HuH-7.5 (cell line): ENCODE measurements at places on chromosomes 3 and 15.

- DNase-seq, result no peak
These were observed 149.0 kb downstream of the NEK10 start for GRCh38 chr3:27220166-27220565.

DNA sequence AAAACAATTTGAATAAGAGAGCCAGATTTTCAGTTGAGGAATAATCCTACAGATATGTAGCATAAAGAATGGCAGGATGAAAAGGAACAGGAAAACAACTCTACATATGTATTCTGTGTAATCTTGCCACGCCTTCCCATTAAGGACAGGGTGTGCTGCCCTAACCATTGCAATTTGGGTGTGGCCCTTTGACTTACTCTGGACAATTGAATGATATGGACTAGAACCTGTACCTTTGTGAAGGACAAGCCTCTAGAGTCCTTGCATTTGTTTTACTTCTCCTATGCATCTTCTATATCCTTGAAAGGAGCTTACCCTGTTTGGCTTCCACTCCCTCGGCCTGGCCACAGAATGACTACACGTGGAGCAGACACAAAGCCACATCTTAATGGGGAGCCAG, 1261.6 kb upstream of the GBE1 start:
- DNase-seq, result no peak

- DNase-seq, result no peak
These were observed 510.8 kb downstream of the GABRG3 start for GRCh38 chr15:27481768-27482167.

GRCh38 chr3:49929291-49930167, at the start of gene MON1A:
MON1A (minus strand) TSS chr3:49929811; CDS start chr3:49913346, 16,465 bp downstream.
- DNase-seq, result peak; percentile 73

DNA sequence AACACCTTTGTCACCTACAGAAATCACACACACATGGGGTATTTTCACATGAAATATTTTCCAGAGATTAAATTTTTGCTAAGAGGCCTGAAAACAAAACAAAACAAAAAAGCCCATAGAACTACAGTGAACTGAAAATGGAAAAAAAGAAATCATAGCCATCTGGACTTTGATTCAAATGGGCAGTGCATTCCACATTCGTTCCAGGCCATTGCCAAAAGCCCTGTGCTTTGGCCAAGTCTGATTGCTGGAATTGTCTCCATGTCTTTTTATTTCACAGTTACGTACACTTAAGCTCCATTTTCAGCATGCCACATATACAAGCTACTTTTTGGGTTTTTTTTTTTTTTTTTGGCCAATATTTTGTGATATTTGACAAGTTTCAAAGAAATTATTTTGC, 47.1 kb downstream of the TFG start:
- DNase-seq, result no peak

DNA sequence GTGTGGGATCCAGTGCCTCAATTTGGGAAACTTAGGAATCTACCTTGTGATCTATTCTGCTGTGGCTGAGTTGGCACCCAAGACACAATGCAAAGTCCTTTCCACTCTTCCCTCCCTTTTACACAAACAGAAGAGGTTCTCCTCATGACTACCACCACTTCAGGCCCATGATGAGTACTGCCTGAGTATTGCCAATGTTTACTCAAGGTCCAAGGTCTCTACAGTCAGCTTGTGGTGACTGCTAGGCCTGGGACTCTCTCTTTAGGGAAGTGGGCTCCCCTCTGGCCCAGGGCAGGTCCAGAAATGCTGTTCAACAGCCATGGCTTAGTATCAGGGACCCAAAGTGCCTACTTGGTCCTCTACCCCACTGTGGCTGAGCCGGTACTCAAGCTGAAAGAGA, 56.8 kb upstream of the PEX5L start:
- no peak for DNase-seq

GRCh38 chr3:7692866-7693265, 808.8 kb upstream of the LMCD1 start:
- no peak for DNase-seq

DNA sequence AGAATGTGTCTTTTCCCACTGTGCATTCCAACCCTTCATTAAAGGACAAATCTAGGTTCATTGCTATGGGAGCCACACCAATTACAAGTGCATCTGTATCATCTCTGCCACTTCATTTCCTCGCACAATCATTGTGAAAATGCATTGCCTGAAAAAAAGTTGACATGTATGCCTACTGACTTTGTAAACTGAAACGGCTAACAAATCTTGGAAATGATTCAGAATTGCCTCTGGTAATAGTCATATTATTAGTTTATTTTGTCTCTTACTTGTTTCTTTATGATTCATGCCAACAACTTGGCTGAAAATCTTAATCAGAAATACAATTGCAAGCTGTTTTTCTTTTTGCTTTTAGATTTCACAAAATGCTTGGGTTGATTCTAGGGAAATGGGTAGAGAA, 497.1 kb downstream of the ZIC1 start:
- no peak for DNase-seq

GRCh38 chr3:113223475-113224281, 12.3 kb downstream of the BOC start:
- DNase-seq, result no peak

- no peak for DNase-seq
These were observed 540.8 kb upstream of the IL12A start for GRCh38 chr3:159447841-159448240.

GRCh38 chr3:11206316-11206715, 52.0 kb downstream of the HRH1 start:
- DNase-seq, result no peak

DNA sequence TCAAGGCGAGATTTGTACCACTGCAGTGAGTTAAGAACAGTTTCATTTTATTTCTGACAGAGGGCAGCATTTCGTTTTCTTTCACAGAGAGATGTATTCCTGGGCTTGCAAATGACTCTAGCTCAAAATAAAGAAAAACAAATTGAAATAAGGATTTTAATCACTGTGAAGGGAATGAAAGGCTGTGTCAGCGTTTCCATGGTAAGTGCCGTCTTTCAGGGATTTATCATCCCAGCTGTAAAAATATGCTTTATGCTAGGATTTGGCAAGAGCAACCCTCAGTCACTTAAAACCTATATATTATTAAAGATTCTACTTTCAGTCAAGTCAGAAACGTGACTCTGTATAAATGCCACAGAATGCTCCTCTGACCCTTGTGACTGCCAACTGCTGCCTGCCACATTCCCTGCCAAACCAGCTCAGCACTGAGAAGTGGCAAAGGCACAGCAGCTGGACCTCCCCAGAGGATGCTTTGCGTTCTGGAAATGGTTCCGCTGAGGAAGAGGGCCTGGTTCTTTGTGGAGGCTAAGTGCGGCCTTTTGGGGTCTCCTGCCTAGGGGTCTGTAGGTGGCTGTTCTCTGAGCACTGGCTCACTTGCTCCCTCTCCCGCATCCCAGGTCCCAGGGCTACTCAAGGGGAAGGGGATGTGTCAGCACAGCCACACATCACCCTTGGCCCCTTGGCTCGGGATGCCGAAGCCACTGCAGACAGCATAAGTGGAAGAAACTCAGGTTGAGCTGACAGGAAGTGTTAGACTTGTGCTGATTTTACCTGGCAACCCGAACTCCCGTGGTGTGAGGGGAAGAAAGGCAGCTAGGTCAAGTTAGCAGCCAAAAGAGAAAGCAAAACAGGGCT, 56.6 kb upstream of the POMGNT2 start:
- DNase-seq, result no peak

DNA sequence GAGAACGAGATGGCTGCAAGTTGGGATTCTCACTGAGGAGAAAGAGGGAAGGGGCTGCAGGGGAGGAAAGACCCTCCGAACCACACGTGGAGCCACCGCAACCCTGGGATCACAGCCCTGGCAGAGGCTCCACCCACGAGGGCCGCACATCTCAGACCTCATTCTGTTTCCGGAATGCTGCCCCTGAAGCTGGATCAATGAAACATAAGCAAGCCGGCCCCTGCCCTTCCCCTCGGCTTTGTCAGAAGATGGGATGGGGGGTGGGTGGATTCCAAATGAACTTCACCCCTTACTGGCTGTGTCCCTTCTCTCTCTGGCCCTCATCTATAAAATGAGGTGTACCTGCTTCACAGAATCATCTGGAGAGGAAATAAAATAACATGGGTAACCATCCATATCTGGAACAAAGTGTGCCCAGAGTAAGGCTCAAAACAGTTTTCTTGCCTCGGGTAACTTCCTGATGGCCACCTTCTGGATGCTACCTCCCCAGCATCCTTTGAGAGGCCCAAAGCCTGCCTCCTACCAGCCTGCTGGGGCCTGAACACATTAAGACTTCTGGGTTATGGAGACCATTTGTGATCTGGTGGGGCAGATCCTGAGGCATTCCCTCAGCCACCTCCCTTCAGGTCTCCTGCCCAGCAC, 4.6 kb upstream of the CCDC9B start:
- DNase-seq, result no peak

GRCh38 chr3:71087143-71088018, 496.1 kb downstream of the FOXP1 start:
- DNase-seq, result no peak

DNA sequence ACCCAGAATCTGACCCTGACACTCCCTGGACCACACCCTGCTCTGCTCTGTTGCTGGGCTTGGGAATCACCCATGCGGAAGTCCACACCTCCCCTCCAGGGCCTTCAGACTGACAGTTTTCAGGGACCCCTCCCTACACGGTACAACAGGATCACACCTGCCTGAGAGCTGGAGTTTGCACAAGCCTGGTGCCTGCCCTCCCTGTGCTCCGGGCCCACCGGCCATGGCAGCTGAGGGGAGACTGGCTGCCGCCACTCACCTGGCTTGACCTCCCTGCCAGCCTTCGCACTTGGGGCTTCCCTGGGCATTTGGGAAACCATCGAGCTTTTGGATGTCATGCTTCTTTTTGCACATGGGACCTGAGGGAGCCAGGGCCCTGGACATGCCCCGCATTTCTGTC, 95.9 kb upstream of the ANKRD34C start:
- DNase-seq, result no peak

GRCh38 chr3:42092006-42092405, 849 bp downstream of the TRAK1 start:
- DNase-seq, result no peak

DNA sequence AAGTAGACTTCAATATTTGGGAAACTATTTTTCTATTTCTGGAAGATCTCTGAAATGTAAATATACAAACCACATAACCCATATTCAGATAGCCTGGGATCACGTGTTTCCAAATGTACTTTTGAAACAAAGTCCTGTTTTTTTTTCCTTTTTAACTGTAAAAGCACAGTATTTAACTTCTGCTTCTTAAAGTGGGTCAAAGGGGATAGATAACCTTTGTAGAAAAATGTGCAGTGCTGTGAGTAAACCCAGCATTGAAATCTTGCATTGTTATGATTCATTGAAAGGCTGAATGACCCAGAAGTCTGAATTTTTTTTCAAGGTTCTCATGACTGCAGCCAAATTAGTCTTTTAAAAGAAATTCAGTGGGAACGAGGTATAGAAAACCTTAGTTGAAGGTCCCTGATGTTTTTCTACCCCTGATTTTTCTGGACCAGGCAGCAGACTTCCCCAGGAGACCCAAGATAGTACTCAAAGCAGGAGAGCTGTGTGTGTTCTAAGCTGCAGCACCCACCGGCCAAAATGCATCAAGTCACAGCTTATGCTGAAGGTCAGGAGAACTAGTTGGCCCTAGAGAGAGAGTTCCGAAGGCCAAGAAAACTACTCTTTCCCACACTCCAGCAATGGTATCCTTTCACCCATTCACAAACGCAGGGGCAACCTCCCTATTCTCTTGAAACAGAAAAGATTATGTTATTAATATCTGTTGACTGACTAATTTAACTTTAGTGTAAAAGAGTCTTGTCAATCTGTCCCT, 43.6 kb upstream of the APH1B start:
- DNase-seq, result no peak

DNA sequence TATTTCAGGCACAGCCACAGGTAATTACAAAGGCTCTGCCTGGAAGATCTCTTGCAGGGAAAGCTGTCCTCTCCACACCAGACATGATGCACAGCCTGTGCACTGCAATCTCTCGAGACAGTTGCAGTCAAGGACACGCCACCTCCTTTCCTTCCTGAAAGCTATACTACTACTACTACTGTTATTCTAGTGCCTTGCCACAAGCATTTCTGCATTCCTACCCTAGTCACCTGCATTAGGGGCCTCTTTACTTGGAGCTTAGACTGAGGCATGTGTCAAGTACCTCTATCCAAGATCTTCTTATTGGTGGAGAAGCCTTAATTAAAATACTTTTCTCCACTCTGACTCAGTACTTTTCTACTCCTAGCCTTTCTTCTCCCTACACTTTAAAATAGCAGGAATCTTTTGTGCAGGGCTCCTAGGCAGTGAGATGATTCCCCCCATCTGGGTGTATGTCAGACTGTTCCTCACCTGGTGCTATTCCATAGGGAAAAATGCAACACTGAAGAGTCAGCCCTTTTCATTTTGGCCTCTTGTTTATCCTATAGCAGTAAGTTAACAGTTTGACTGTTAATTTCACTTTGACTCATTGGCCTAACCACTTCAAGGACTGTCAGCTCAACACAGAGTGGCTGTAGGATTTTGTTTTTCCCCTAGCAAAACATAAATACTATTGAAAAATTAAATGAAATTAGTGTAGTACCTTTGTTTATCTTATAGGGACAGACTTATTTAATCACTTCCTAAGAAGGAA, 78.9 kb downstream of the ESYT3 start:
- DNase-seq, result no peak

GRCh38 chr3:129315998-129316247, 37.3 kb downstream of the HMCES start:
- DNase-seq, result no peak

- DNase-seq, result no peak
These were observed 20.0 kb downstream of the BOC start for GRCh38 chr3:113231391-113231790.

- no peak for DNase-seq
These were observed 29.9 kb downstream of the ACP3 start for GRCh38 chr3:132346841-132347736.

DNA sequence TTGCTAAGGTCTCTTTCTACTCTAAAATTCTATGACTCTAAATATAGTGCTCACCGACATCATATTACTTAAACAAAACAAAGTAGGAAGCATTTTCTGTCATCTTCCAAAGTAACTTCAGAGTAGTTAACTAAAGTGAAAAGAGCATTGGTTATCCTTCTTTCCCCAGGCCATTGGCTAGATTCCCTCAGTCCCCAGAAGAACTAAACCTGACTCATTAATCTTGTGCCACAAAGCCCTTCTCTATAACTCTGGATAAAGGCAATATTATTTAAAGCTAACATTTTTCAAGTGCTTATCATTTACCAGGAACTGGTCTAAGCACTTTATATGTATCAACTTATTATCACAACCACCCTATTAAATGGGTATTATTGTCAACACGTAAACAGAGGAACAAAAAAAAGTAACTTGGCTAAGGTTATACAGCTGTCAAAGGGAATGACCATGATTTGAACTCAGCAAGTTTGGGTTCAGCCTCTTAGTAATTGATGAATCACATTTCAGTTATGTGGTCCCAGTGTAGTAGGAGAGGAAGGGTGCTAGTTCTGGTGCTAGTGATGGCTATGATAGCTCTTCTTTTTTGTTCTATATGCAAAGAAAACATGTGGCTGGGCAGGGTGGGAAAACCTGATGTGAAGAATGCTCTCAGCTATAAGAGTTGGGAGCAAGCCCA, 304.9 kb downstream of the FGF12 start:
- DNase-seq, result no peak

GRCh38 chr3:13548696-13549622, at the start of gene FBLN2:
FBLN2 (plus strand) TSS chr3:13549125; CDS start chr3:13570356, 21,231 bp downstream.
- no peak for DNase-seq

- DNase-seq, result no peak
These were observed 3.7 kb upstream of the TMED3 start for GRCh38 chr15:79307251-79307650.
